ENCODE measurements at places on chromosomes 16 and 17. TPM values are rescaled to one million over a fixed set of nuclear protein-coding genes. Genes with fewer than 3 reads are reported as not detected.

The LPO gene
- 0.24 TPM for total RNA-seq

DNA sequence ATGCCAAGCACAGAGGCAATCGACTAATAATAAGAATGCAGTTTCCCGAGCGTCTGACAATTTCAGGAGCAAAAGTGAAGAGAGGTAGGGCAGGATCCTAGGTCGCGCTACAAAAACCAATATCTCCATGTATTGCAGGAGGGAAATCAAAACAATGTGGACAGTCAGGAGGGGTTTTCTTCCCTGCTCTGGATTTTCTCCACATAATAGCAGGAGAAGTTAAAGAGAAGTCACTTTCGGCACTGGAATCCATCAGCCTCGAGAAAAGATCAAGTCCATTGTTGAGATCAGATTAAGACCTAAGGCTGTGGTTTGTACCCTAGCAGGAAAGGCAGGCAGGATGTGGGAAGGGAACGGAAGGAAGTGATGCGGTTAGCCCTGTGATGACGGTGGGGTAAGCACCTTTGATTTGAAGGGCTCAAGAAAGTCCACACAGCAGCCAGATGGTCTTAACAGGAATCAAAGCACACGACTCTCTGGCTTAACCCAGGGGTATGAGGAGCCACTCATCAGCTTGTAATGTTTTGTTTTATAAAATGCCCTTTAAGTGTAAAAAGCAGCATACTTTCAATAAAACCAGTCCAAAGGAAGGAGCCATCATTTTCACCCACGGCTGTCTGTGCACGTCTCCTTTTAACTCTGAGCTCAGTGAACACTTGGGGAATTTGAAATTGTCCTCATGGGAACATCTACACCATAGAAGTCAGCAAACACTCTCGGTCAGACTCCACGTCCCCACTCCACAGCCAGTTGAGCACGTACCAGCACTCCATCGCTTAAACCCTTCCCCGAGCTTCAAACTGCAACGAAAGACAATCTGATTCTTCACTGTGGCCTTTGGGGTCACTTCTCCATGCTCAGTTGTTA lies 15.8 kb upstream of the AKTIP start:
- no peaks in the 10 kb centered on the region for H3K4me1 ChIP-seq
- H3K36me3 ChIP-seq = no peaks in the 10 kb centered on the region
- DNase-seq = no peak
- H3K4me3 ChIP-seq = peak overlapping the region; percentile 13
- H3K27me3 ChIP-seq = no peaks in the 10 kb centered on the region

DNA sequence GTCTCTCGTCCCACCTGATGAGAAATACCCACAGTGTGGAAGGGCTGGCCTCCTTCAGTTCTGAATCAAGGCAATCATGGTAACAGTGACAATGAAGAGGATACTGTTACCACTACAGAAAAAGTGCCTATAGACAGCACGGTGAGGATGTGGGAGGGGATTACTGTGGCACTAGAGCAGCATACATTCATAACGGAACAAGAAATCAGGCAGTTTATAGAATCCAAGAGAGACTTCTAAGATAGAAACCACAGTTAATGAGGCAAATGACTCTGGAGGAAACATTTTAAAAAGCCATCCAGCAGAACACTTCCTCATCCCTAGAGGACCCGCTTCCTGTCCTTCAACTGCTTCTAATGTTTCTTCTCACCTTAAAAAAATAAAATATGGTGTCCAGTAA lies 2.7 kb downstream of the RUSF1 start:
- no peak overlapping the region for H3K4me3 ChIP-seq
- no peak for DNase-seq
- no peak overlapping the region for H3K27ac ChIP-seq
- H3K27me3 ChIP-seq = no peaks in the 10 kb centered on the region
- no peaks in the 10 kb centered on the region for H3K36me3 ChIP-seq

GRCh38 chr16:5412731-5413130 lies 315.1 kb upstream of the EEF2KMT start:
- H3K36me3 ChIP-seq = no peaks in the 10 kb centered on the region
- no peak for DNase-seq
- no peaks in the 10 kb centered on the region for H3K4me1 ChIP-seq
- no peak overlapping the region for H3K4me3 ChIP-seq
- no peak overlapping the region for H3K27ac ChIP-seq

DNA sequence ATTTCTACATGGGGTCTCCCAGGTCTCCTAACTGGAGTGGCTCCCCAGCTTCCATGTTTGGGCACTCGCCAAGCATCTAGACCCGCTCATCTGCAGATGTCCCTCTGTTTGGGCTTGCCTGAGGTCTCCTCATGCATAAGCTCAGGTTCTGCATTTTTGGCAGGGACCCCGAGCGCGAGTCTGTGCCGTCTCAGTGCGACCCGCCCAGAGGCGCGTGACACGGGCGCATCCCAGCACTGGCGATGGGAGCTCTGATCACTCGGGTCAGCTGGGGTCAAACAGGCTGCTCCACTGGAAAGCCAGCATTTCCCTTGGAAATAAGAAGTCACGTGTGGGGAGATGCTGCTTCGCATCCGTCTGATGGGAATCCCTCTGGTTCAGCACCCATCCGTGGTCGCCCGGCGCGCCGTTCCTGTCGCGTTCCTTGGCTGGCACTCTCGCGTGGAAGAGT lies 56.9 kb upstream of the FASN start:
- no peak overlapping the region for H3K4me3 ChIP-seq
- no peak overlapping the region for H3K27ac ChIP-seq
- no peak for DNase-seq
- H3K36me3 ChIP-seq = no peaks in the 10 kb centered on the region
- no peaks in the 10 kb centered on the region for H3K4me1 ChIP-seq
- no peaks in the 10 kb centered on the region for H3K27me3 ChIP-seq

DNA sequence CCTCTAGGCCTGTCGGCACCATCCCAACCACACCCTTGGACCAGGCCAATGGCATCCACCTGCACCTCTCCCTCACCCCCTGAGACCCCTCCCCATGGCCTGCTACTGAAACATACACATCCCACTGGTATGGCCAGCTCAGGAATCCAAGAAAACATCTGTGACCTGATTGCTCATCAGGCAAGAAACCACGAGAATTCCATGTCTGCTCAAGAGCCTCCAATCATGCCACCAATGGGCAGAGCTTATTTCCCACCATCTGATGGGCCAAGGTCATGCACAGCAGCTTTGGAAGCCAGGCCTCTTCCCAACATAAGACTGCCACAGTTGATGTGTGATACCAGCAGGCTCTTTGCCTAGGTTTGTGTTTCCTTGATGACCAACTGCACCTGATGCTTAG lies 190.1 kb downstream of the C16orf78 start:
- no peak for DNase-seq
- H3K27me3 ChIP-seq = no peaks in the 10 kb centered on the region
- no peaks in the 10 kb centered on the region for H3K36me3 ChIP-seq
- no peaks in the 10 kb centered on the region for H3K4me1 ChIP-seq
- H3K27ac ChIP-seq = no peak overlapping the region

The ASB16 gene
- total RNA-seq = not detected

The PYCARD gene
- total RNA-seq = 46.4 TPM

DNA sequence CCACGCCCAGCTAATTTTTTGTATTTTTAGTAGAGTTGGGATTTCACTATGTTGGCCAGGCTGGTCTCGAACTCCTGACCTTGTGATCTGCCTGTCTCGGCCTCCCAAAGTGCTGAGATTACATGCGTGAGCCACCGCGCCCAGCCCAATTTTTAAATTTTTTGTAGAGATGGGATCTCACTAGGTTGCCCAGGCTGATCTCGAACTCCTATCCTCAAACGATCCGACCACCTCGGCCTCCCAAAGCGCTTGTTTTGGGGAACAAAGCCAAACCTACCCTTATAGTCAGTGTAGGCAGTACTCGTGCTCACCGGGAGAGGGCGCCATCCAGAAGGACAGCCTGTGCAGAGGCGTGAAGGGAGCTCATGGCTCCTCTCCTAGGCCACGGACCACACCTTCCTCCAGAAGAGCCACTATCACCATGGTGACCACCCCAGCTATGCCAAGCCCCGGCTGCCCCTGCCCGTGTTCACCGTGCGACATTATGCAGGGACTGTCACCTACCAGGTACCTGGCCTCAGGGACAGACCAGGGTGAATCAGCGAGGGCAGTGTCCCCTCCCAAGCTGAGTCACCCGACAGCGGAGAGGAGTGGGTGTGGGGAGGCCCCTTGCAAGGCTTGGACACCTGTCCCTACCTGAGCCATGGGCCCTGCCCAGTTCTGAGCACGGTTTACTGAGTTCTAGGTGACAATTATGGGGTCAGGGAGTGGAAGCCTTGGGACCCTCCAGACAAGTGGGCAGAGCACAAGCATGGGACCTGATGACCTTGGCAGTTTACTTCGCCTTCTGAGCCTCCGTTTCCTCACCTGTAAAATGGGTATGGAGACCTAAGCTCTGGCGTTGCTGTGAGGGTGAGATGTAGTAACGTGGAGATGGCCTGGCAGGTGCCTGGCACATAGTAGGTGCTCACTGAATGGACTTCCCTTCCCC lies 13.7 kb downstream of the MYO15B start:
- no peak for DNase-seq
- H3K4me3 ChIP-seq = no peak overlapping the region
- no peaks in the 10 kb centered on the region for H3K27me3 ChIP-seq
- no peaks in the 10 kb centered on the region for H3K36me3 ChIP-seq
- H3K4me1 ChIP-seq = no peaks in the 10 kb centered on the region

- H3K4me1 ChIP-seq = no peaks in the 10 kb centered on the region
- no peaks in the 10 kb centered on the region for H3K36me3 ChIP-seq
- no peak overlapping the region for H3K27ac ChIP-seq
- no peak overlapping the region for H3K4me3 ChIP-seq
- H3K27me3 ChIP-seq = no peaks in the 10 kb centered on the region
- no peak for DNase-seq
These were observed 261.0 kb downstream of the SOX9 start for GRCh38 chr17:72381597-72382397.

DNA sequence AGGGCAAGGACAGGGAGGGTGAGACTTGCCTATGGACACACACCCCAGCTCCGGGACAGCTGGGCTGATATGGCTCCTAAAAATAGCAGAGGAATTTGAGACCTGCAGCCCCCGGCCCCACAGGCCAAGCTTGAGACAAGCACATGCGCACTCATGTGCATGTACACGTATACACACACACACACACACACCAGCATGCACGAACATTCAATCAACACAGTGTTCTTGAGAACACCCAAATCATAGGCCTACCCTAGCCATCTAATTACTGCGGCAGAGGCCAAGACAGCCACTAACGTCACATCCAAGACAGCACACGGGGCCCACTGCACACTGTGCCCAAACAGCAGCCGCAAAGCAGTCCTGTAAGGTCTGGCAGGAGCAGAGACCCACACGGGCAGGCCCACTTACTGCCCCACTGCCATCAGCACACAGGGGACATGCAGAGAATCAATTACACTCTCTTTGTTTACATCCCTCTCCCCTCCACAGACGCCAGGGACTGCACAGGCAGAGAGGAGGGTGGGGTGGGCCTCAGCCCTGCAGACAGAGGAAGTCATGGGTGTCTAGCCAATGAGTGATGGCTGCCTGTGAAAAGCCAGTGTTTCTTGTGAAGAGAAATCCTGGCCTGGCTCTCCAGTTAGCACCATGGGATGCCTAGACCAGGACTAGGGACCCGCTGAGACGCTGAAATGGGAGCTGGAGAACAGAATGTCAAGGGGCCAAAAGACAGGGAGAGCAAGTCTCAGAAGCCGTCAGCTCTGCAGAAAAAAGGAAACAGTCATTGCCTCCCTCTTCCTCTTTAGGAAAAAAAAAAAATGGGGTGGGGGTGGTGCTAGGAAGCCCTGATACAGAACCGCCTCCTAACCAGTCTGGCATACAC lies 39.3 kb downstream of the MYO18A start:
- H3K27me3 ChIP-seq = no peaks in the 10 kb centered on the region
- DNase-seq = peak; percentile 54
- peak overlapping the region; percentile 96 for H3K27ac ChIP-seq
- peaks cover 29% of the 10 kb centered on the region for H3K4me1 ChIP-seq

DNA sequence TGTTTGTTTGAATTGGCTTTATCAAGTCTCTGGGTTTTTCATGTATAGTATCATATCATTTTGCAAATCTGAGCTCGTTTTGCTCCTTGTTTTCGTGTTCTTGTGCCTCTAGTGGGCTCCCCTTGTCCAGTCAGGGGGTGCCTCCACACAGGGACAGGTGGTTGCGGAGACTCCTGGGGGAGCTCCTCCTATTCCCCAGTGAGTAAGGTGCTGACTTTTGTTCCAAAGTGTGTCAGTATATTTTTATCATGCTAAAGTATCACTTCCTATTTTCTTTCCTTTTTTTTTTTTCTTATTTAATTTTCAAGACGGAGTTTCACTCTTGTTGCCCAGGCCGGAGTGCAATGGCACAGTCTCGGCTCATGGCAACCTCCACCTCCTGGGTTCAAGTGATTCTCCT lies 30.3 kb upstream of the IL17C start:
- no peak overlapping the region for H3K4me3 ChIP-seq
- no peaks in the 10 kb centered on the region for H3K4me1 ChIP-seq
- H3K27ac ChIP-seq = no peak overlapping the region
- no peaks in the 10 kb centered on the region for H3K36me3 ChIP-seq
- H3K27me3 ChIP-seq = no peaks in the 10 kb centered on the region

GRCh38 chr17:69501591-69502468 lies 87.3 kb downstream of the MAP2K6 start:
- peak overlapping the region; percentile 8 for H3K27ac ChIP-seq

GRCh38 chr17:57980522-57980921 lies 7.5 kb downstream of the VEZF1 start:
- H3K27me3 ChIP-seq = no peaks in the 10 kb centered on the region
- no peak overlapping the region for H3K27ac ChIP-seq
- peaks cover 47% of the 10 kb centered on the region for H3K4me1 ChIP-seq
- peaks cover 72% of the 10 kb centered on the region for H3K36me3 ChIP-seq
- DNase-seq = no peak
- H3K4me3 ChIP-seq = no peak overlapping the region

GRCh38 chr16:963913-964312 lies 6.9 kb downstream of the LMF1 start:
- no peak for DNase-seq
- H3K27me3 ChIP-seq = no peaks in the 10 kb centered on the region
- peaks cover 4% of the 10 kb centered on the region for H3K4me1 ChIP-seq

The CCL4L2 gene
- total RNA-seq = 1.9 TPM

DNA sequence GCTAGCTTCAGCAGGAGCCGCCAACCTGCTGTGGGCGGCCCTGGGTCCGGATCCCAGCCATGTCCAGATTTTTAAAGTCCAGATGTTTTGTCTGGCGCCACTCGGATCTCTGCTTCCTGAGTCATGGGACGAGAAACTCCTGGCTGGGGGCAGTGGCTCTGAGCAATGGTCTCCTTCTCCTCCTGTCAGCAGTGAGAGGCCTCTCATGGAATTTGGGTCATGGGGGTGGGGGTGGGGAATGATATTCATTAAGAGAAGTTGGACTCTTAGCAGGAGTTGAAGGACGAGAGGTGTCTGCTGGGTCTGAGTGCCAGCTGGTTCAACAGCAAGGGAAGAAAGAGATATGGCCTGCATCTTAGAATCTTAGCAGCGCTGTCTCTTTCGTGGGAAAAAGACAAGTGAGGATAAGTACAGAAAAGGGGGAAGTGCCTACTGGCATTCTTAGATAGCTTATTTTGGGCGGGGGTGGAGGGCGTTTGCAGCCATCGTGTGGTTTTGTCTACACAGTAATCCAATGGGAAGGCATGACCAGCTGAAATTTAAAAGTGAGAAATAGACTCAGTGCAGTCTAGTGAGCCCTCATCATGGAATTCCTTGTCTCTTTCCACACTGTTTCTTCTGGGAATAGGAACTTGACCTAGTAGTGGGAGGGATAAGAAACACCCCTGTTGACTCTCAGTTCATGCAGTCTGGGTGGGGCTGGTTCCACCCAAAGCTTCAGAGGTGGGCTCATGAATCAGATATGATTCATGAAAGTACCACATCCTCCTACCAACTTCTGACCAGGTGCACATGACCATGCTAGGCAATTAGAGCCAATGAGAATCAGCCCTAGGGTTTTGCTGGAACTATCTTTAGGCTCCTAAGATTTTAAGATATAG lies 80.5 kb downstream of the MYH13 start:
- peaks cover 39% of the 10 kb centered on the region for H3K27me3 ChIP-seq
- no peaks in the 10 kb centered on the region for H3K4me1 ChIP-seq
- H3K27ac ChIP-seq = no peak overlapping the region
- H3K4me3 ChIP-seq = no peak overlapping the region
- DNase-seq = peak; percentile 37
